Stimulated activated CD8-positive, alpha-beta memory T cell treated with anti-CD3 and anti-CD28 coated beads, Interleukin-7, amount 100 ng/mL, for 24 hours (primary cell): ENCODE measurements at places on chromosomes 4 and X.

- no peak for DNase-seq
Measured at GRCh38 chrX:93422693-93423092, 250.7 kb downstream of the NAP1L3 start.

DNA sequence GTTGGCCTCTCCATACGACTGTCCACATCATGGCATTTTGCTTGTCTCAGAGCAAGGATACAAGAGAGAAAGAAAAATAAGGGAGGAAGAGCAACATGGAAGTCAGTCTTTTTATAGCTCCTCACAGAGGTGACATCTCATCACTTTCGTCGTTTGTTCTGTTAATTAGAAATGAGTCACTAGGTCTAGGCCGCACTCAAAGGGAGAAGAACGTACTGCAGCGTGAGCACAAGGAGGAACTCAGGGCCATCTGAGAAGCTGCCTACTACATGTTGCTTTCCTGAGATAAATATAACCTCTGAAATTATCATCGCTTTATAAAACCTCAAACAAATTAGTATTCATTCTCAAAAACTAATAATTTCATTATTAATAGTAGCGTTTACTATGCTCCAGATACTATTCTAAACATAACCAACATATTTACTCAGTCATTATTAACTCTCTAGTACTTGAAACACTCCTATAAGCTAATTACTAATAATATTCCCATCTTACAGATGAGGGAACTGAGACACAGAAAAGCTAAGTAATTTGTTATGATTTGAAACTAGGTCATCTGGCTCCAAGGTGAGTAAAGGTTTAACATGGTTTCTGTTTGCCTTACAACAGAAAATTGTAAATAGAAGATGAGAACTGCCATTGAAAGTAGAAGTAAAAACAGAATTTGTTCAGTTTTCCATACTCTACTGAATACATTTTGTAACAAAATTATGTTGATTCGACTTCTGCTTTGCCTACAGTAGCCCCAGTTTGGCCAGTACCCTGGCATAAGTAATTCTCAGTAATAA, 213.2 kb upstream of the UGT8 start:
- DNase-seq = no peak

GRCh38 chr4:138522366-138522765, 280.2 kb upstream of the SLC7A11 start:
- DNase-seq = no peak

- no peak for DNase-seq
Measured at GRCh38 chr4:113893546-113893945, 85.9 kb downstream of the ARSJ start.

- no peak for DNase-seq
Measured at GRCh38 chr4:30380404-30380998, 339.7 kb upstream of the PCDH7 start.

DNA sequence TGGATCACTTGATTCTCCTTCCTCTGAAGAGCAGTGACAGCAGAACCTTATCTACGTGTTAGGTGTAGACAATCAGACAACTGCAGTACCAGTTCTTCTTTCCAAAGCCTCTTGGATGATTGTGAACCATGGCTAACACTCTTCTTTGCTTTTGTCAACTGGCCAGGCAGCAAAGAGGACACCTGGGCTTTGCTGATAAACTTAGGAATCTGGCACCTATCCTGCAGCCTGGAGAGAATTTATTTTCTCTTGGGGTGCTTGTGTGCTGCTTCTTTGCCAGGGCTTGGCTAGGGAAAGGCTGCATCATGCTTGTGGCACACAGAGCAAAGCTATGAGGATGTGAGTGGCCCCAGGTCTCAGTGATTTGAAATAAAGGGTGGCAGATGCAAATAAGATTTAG, 77.4 kb downstream of the ANAPC4 start:
- DNase-seq = no peak

DNA sequence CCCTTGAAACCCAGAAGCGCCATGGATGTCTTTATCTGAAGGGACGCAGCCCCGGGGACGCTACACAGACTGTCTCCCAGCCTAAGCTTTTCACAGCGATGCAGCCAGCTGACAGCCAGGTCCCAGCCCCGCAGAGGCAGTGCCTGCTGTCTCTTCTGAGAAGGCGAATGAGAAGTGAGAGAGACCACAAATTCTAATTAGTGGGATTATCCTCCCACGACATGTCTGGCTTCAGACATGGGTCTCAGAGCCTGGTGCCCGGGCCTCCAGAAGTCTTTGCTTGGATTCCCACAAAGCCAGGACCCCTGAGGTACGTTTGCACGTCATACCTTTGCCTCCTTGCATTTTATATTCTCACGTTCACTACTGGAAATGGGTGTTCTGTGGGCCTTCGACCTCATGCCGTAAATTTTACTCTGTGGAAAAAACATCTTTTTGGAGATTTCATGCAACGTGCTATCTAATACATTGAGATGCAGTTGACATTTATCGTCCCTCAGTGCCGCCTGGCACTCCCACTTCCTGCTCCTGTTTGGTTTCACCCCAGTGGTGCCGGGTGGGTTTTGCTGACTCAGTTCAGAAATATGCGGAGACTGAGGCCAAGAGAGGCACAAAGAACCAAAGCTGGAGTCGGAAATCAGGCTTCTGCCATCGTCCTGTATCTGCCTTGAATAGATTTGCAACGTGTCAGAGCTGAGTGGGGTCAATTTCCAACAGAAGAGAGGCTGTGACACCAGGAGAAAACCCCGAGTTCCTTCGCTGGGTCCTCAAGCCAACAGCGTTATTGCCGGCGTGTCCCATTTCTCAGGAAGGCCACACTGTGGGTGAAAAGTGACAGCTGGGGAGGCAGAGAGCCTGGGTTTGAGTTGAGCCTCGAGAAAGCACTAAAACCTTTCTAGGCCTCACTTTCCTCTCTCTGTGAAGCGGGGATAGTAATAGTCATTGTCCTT, 114.4 kb downstream of the STK32B start:
- DNase-seq = no peak

- DNase-seq = no peak
Measured at GRCh38 chrX:129762448-129762847, 17.3 kb upstream of the SASH3 start.

- no peak for DNase-seq
Measured at GRCh38 chr4:151628001-151628608, 132.7 kb downstream of the GATB start.

DNA sequence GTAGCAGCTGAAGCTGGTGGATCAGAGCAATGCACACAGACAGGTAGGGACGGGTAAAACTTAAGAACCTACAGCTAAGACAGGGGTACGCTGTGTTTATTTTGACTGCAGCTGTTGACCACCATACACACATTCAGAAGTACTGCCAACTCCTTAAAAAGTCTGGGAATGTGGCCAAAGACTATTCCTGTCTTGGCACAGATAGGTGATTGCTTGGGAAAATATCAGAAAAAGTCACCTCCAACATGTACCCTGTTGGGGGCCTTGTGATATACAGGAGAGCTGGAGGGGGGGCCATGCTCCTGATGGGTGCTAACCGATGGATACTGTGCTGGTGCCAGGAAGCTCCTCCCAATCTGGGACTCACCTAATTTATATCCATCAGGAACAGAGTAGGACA, 121.2 kb downstream of the VCX2 start:
- DNase-seq = no peak

GRCh38 chr4:102543030-102543928, 42.1 kb downstream of the NFKB1 start:
- DNase-seq = no peak

DNA sequence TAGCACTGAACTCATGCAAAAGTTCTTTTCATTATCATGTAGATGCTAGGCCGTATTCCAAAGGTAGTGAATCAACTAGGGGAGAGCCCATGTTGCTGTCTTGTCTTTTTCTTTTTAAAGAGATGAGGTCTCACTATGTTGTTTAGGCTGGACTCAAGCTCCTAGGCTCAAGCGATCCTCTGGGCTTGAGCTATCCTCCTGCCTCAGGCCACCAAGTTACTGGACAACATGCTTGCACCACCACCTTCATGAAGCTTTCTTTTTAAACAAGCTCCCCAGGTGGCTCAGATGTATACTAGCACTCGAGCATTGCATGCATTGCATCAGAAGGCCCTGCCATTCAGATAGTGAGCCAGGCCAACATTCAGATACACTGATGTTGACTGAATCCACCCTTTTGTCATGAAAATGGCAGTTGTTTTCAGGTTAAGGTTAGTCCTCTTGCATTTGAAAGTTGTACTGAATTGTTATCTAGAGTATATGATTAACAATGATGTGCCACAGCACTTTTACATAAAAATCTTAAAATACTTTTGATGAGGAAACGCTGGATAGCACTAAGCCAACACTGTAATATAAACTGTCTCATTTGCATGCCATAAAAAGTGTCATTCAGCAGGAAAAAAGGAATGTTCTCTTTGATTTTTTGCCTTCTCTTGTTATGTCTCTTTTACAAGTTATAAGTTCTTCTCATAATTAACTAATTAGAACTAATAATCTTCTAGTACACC, 76.7 kb downstream of the FNIP2 start:
- no peak for DNase-seq

DNA sequence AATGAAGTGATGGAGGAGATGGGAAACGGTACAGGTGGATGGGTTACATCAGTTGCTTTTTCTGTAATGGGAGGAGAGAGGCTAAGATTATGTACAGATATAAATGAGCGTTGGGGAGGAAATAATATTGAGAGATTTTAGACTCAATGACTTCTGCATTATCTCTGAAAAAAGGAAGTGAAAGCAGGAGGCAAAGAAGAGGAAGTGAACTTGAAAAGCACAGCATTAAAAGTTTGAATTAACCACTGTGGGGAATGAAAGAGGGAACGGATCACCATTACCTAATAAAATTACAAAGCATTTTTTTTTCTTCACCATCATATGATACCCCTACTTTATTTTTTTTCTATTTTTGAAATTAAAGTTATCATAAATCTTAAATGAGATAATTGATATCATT, 1025.5 kb downstream of the RPA4 start:
- DNase-seq = no peak

- DNase-seq = no peak
Measured at GRCh38 chr4:69831646-69832325, 28.2 kb downstream of the SULT1E1 start.

DNA sequence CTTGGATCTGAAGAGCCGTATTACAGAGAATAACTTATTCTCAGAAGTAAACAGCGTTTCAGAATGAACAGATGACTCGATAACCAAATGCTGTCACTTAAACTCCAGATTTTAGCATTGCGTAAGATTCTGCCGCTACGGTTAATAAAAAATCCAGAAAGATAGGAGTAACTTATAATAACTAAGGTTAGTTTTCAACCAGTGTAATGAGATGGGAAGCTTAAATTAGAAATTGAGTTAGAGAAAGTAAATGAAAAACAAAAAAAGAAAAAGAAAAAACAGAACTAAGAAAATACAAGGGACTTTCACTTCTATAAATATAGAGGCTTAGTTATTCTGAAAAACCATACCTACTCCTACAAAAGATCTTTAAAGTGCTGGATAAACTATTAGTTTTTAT, 13.1 kb upstream of the PARM1 start:
- DNase-seq = no peak

- no peak for DNase-seq
Measured at GRCh38 chr4:123547216-123548165, 150.9 kb downstream of the SPRY1 start.

- DNase-seq = no peak
Measured at GRCh38 chr4:89307446-89308160, at the start of gene GPRIN3. Gene GPRIN3 (minus strand): TSS chr4:89307800. CDS start chr4:89250110, 57,690 bp downstream.

- no peak for DNase-seq
Measured at GRCh38 chr4:32136081-32136787, 1416.1 kb downstream of the PCDH7 start.

DNA sequence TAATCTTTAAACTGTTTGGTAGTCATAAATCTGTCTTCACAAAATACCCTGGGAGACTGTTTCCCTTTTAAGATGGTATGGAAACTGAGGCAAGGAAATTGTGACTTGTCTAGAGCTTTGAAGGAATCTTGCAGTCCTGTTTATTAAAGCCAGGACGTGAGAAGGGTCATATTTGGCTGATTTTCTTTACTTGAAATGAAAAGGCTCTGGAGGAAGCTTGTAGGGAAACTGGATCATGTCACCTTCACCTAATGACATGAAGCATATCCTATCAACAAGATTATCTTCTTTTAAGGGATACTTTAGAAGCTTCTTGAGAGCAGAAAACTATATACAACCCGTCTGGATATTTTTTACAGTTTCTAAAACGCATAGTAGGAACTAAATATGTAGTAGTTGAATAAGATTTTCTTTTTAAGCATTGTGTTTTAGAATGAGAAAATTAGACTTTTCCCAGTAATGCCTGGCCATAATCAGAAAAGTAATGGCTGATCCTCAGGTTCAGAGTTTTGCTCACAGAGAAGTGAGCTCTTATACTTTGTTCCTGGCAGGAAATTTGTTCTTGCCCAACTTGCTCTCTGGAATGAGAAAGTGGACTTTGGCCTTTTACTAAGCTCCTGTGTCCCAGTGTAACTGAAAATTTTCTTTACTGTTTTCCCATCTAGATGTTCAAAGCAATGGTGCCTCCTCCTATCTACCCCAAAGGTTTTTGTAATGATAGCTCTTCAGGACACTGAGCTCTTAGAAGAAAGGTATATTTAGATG, 136.8 kb upstream of the AFF2 start:
- no peak for DNase-seq

DNA sequence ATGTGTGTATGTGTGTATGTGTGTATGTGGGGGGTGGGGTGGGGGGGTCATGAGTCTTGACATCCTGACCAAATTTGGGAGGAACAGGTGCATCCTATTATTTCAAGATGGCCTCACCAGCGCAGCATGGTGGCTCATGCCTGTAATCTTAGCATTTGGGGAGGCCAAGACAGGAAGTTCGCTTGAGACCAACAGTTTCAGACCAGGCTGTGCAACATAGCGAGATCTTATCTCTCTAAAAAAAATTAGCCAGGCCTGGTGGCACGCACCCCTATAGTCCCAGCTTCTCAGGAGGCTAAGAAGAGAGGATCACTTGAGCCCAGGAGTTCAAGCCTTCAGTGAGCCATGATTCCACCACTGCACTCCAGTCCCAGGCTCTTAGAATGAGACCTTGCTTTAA, 47.0 kb upstream of the DHRSX start:
- no peak for DNase-seq

DNA sequence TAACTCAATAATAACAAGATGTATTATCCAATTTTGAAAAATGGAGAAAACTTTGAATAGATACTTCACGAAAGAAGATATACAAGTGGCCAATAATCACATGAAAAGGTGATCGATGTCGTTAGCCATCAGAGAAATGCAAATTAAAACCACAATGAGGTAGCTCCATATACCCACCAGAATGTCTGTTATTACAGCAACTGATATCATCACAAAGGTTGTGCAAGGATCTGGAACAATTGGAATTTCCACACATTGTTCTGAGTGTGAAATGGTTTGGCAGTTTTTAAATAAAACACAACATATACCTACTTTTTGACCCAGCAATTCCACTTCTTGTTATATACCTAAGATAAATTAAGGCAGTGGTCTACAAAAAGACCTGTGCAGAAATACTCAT, 71.7 kb downstream of the IRS4 start:
- no peak for DNase-seq
